ENCODE measurements at places on chromosomes 16 and 17.

GRCh38 chr16:84268291-84269040 is 26.2 kb upstream of the WFDC1 start:
- no peak for DNase-seq

DNA sequence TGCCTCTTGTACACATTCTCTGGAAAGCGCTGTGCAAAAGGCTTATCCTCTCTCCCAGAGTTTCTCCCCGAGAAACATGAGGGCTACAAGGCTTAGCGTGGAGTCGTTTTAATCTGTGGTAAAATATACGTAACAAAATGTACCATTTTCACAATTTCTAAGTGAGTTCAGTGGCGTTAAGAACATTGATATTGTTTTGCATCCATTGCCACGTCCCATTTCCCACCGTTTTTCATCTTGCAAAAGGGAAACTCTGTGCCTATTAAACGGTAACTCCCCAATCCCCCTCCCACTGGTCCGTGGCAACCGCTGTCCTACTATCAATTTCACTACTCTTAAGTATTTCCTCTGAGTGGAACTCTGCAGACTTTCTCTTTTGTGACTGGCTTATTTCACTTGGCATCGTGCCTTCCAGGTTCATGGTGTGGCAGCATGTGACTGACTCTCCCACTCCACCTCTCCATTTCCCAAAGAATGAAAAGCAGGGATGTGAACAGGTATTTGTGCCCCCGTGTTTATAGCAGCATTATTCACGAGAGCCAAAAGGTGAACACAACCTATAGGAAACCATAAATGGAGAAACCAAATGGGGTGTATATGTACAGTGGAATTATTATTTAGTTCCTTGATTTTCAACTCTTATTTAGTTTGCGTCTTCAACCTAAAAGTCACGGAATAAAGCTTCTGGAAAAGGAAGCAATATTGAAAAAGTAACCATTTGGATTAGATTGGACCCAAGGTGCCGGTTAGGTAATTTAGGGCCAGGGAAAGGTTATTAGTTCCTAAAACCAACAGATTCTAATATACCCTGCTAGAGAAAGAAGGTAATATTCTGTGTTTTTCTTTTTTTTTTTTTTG is 1.1 kb upstream of the USP32 start:
- DNase-seq, result peak; percentile 61

- no peak for DNase-seq
These were observed 1.7 kb downstream of the DHRS13 start for GRCh38 chr17:28900986-28901726.

GRCh38 chr17:9647014-9647413 is 1.7 kb downstream of the USP43 start:
- DNase-seq, result peak; percentile 61

- DNase-seq, result peak; percentile 63
These were observed 3.1 kb downstream of the CDC6 start for GRCh38 chr17:40290629-40291280.

DNA sequence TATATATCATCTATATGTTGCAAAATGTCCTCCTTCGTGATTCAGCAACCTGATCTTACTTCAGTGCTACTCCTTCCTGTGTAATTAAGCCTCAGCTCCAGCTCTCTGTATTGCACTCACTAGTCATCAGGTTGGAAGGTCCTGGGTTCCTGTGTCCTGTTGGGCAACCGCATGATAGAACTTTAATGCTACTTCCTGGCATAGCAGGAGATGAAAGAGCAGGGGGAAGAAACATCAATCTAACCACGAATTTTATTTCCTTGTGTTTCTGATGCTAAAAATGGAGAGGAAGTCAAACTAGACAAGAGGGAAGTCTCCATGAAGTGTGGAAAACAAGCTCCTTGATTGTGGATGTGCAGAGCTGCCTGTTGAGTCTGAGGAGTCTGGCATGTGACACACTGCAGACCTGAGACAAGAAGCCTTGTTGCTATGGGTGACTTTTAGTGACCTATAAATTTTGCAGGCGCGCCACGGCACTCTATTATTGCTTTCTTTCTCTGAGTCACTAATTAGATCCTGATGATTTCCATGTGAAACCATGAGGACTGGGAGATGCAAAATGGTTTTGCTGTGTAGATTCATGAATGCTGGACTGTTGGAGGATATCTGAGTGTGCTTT is 25.6 kb downstream of the IGSF6 start:
- peak; percentile 83 for DNase-seq

DNA sequence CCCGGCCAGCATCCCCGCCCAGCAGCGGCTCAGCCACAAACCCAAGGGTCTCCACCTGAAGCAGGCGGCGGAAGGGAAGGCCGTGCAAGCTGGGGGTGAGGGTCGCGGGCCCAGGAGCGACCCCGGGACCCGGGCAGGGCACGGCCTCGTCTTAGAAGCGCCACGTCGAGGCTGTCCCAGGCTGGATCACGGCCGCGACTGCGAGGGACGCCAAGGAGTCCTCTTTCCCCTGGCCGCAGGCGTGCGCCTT is 538 bp upstream of the CCNF start:
- DNase-seq, result no peak

DNA sequence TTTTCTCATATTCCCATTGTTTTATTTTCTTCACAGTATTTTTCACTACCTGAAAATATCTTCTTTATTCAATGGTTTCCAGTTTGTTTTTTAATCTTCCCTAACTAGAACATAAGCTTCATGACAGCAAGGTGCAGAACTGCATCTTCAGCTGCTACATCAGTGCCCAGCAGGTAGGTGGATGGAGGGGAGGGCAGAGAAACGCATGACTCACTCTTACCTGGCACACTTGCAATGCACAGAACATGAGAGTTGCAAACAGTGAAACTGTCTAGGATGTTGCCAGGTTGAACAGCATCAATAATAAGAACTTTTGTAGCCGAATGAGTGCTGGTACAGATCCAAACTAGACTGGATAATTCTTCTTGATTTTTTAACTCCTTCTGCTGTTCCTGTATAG is 127.1 kb downstream of the SPAG9 start:
- no peak for DNase-seq

DNA sequence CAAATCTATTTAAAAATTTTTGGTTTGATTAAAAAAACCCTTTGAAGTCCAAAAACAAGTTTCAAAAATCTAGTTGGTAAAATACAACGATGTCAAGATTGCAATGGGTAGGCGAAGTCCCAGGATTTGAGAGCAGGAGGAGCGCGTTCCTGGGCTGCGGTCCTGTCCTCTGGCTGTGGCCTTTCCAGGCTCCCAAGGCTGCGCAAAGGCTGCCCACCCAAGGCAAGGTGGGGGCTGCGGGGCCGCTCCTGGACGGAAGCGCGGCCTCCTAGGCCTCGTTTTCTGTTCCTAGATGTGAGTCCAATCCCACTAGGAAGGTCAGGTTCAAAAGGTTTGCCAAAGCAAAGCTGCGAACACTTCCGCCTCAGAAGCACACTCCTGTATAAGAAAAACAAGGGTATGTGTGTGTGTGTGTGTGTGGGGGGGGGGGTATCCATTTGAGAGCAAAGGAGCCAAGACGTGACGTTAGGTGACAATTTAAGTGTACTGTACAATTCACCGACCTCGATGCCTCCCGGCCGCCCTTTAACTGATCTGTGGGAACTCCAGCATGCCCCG is 9.2 kb downstream of the AHSP start:
- DNase-seq, result no peak

DNA sequence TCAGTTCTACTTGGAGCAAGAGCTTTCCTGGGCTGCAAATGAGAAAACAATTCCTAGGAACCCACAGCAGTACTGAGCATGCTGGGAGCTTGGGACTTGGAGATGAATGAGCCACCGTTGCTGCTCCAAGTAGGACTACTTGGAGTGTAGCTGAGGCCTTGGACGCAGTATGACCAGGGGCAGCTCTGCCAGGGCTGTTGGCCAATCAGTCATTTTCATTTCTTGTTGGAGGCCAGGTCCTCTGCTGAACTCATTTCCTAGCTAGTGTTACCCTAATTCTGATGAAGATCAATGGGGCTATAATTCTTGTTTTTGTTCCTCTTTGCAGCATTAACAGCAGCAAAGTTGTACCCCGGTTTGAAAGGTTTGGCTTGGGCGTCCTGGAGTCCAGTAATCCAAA is 8.0 kb upstream of the LGALS9 start:
- no peak for DNase-seq

GRCh38 chr16:67608364-67608763 is 36.6 kb upstream of the CARMIL2 start:
- DNase-seq, result no peak

GRCh38 chr17:914561-914960 is 65.0 kb downstream of the NXN start:
- DNase-seq, result no peak

DNA sequence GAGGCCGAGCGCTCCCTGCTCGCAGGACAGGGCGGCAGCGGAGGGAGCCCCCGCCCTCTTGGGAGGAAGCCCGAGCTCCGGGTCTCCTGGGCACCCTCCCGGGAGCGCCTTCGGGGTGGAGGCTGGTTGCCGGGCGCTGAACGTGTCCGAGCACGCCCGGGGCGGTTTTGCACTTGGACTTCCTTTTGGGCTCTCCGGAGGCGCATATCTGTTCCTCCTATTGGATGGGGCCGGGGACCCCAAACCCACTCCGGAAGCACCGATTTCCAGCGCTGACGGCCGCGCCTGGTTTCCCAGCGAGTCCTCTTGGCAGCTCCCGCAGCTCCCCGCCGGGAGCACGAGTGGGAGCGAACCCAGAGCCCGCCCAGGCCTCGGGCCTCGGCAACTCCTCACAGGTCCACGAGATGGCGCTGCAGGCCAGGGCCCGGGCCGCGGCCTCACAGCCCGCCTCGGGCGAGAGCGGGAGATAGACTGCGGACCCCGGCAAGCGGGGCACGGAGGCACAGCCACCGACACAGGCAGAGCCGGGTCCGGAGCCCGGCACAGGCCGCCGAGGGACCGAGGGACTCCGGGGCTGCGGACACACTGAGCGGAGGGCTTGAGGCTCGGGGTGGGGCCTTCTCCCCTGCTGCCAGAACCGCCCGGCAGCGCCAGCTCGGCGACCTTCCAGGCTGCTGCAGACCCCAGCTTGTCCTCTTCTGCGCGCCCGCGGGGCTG is 12.7 kb downstream of the TBX2 start:
- peak; percentile 44 for DNase-seq

- DNase-seq, result no peak
These were observed 27.2 kb upstream of the CNEP1R1 start for GRCh38 chr16:49997721-49998251.

GRCh38 chr17:34920676-34921075 is 40.6 kb downstream of the CCT6B start:
- DNase-seq, result no peak

- DNase-seq, result no peak
These were observed 390 bp downstream of the SEZ6L2 start for GRCh38 chr16:29898804-29899515.

DNA sequence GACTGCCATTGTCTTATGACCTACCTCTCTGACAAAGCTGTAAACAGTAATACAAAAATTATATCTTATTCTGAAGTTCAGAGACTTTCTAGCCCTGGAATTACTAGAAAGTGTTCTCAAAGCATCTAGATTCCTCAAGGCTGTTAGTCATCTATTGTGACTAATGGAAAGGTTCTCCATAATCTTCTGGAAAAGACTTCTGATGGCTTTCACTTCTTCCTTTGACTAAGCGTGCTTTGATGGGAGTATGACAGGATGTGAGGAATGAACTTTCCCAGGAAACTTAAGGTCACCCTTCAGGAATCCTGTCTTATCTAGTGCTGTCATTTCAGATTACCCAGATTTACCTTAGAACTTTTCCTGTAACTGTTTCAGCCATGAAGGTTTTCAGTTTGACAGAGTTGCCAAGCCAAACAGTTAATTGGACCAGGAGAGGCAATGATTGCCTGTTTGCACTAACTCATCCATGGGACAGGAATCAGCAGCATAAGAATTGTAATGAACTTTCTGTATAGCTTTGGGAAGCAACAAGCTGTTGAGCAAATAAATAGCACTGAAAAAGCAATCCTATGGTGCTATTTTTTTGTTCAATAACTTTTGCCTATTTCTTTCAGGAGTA is 43.5 kb downstream of the AP2B1 start:
- DNase-seq, result peak; percentile 85

DNA sequence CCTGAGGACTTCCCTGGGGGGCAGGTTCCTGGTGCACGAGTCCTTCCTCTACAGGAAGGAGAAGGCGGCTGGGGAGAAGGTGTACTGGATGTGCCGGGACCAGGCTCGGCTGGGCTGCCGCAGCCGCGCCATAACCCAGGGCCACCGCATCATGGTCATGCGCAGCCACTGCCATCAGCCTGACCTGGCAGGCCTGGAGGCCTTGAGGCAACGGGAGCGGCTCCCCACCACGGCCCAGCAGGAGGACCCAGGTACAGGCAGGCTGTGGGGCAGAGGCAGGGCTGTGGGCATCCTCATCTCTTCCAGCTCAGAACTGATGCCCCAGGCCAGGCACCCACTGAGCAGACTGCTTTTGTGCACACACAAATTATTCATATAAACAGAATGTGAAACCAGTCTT is 25.9 kb upstream of the KREMEN2 start:
- no peak for DNase-seq

DNA sequence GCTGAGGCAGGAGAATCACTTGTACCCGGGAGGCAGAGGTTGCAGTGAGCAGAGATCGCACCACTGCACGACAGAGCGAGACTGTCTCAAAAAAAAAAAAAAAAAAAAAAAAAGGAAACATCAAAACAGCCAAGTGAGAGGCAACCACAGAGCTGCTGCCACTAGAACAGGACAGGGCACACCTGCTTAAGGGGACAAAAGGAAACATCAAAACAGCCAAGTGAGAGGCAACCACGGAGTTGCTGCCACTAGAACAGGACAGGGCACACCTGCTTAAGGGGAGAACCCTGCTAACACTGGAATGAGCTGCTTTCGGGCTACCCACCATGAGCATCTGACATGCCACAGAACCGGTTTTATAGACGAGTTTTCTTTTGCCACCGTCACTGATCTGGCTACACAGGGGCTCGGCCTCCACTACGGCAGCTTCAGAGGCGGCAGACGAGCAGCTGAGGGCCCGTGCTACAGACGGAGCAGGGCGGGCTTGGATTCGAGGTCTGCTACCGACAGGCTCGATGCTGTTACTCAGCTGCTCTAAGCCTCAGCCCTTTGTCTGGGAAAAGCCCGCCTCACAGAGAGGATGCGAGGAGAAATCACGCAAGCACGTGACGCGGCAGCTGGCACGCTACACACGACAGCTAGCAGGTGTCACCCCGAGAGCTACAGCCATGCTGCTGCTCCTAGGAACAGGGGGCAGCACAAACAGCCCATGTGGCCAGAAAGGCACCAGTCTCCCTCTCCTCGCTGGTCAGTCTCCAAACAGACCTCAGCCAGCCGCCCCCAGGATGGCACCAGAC is 2.0 kb downstream of the P4HB start:
- no peak for DNase-seq

- no peak for DNase-seq
These were observed 4.6 kb downstream of the SLC5A10 start for GRCh38 chr17:18956581-18956980.

GRCh38 chr17:2179615-2180295 is 123.8 kb downstream of the SMG6 start:
- no peak for DNase-seq

Measured in RCC 7860 (cell line).